Bronchial epithelial cell (primary cell): ENCODE measurements at places on chromosomes 12 and 14.

DNA sequence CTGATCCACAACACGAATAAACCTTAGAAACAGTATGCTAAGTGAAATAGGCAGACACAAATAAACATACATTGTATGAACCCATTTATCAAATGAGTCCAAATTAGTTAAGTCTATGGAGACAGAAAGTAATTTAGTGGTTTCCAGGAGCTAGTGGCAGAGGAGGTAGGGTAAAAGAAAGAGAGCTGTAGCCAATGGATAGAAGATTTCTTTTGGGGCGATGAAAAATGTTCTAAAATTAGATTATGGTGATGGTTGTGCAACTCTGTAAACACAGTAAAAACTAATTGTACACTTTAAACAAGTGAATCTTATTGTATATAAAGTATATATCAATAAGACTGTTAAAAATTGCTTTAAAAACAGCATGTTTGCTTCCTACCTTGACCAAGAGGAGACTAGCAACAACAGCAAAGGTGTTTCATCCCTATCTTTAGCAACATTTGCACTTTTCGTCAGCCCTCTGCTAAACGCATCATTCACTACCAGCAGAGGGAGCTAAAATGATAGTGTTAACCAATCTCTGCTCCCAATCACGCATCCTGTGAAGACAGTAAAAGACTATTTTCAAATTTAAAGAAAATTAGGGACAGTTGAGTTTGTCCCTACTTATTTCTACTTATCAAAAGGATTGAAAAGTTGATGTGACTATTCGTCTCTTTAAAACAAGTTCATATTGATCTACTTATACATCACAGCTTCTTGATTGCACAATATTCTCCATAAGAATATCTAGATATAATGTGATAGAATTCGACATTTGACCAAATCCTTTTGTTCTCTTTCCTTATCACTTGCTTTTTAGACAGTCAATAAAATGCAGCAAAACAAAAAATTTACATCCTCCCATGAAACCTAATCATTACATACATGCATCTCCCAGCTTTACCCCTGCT is 24.0 kb upstream of the LGR5 start:
- peak; percentile 58 for DNase-seq

DNA sequence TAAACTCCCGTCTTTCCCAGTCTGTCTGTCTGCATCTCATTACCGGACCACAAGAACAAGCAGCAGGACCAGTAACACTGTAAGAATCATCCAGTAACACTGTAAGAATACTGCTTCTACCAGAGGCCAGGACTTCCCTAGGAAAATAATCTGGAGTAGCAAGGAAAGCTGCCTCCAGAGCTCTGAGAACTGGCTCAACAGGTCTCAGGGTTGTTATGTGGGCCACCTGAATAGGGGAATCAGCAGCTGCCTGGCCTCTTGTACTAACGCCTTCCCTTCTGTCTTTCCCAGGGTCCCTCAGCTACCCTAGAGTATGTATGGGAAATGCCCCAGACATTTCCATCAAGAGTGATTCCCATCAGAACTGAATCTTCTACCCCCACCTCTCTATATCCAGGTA is 954 bp upstream of the SLC39A2 start:
- no peak for DNase-seq

GRCh38 chr12:51246254-51246853 is 7.7 kb downstream of the DAZAP2 start:
- DNase-seq, result peak; percentile 30

DNA sequence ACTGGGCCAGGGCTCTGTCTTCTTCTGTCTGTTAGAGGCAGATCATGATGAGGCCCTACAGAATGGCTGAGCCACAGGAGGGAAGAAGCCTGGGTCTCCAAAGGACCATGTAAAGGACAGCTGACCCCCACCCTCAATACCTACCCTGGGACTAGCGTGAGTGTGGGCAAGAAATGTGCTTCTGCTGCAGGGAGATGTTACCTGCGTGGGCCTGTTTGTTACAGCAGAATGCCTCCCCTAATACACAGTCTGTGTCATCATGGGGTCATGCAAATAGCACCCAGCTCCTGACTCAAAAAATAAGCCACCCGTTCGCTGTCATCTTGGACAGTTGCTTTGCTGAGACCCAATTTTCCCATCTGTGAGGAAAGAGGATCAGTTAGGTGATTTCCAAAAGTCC is 90.6 kb downstream of the CALM1 start:
- DNase-seq, result no peak

- DNase-seq, result no peak
These were observed 2.5 kb downstream of the KRT4 start for GRCh38 chr12:52811191-52812072.

DNA sequence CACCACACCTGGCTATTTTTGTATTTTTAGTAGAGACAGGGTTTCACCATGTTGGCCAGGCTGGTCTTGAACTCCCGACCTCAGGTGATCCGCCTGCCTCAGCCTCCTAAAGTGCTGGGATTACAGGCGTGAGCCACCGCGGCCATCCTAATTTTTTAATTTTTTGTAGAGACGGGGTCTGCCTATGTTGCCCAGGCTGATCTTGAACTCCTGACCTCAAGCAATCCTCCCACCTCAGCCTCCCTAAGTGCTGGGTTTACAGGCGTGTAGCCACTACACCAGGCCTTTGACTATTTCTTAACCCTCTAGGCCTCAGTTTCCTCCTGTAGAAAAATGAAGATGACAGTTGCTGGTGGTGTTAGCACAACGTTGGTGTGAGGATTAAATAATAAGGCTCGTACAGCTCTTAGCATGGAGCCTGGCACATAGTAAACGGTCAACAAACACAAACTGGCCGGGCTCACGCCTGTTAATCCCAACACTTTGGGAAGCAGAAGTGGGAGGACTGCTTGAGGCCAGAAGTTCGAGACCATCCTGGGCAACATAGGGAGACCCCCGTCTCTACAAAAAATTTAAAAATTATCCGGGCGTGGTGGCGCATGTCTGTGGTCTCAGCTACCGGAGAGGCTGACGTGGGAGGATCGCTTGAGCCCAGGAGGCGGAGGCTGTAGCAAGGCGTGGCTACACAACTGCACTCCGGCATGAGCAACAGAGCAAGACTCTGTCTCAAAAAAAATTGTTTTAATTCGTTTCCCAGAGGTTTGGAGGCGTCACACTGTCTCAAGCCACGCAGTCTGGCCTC is 979 bp downstream of the DDX54 start:
- DNase-seq, result no peak

DNA sequence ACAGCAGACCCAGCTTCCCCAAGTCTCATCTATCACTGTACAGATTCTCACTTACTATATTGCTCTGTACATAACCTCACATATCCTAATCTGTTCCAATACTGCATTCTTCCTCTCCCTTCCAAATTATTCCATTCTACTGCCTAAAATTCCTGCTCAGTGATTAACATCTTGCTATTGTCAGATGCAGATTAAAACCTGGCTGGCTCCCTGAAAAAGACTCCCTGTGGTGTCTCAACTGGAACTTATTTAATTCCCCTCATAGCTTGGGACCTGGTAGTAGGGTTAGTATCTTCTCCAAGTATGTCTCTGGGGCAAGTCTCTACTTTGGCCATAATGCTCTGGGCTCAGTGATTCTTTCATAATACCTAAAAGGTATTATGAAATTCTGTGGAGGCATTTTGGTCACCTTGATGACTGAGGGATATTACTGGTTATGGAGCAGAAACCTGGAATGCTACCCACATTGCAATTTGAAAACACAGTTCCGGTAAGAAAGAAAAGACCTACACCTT is 55.8 kb downstream of the PAWR start:
- DNase-seq, result peak; percentile 82

DNA sequence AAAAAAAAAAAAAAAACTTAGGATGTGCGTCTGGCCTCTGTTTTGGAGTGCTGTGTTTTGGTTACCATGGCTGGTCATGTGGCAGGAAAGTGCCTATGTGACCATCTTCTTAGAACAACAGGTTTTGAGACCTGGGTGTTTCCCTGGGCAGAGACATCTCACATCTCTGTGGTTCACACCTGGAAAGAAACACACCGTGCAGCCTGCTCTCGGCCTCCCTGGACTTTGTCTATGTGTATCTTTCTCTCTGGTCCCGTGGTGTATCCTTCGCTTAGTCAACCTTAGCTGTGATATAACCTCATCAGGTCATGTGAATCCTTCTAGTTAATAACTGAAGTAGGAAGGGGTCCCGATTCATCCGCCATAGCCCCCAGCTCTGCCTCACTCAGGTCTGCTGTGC is 22.6 kb downstream of the ACADS start:
- no peak for DNase-seq

DNA sequence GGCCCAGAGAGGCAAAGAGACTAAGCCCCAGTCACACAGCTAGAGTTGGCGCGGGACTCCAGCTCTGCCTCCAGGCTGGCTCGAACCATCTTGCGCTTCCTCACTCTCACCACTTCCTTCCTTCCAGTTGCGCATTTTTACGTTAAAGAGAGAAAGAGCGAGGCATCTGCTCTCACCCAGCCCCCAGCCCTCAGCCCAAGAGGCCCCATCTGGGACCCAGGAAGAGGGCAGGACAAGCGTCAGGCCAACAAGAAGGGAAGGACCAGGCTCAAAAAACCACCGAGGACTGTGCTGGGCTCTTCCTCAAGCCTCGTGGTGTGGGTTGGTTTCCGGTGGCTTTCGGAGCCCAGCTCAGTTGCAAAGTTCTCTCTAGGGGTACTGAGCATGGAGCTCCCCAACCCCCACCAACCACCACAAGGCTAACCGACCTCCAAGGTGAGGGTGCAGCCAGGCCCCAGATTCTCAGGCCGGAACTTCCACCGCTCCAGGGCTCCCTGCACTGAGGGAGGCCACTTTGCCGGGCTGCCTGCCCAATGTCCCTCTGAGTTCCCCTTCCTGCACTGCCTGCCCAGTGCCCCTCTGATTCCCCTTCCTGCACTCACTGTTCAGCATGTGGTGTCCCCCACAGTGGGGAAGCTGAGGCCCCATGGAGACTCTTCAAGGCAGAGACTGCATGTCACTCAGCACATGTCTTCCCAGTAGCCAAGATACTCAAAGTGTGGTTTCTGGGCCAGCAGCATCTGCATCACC is 35.9 kb downstream of the TESC start:
- no peak for DNase-seq

DNA sequence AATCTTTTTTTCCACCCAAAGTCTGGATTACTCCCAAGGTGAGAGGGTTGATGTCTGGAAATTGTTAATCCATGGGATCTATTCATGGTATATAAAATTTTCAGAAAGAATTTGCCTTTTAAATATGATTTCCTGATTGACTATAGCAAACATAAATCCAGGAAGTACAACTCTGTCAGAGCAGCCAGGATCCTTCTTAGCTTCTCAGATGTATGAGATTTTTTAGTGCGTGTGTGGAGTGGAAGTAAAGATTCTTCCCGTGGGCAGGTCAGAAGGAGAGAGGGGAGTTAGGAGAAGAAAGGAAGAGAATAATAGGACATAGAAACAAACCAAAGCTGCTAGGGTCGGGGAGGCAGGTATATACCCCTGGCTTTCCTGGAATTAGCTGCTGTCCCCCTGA is 159.3 kb downstream of the FBXL14 start:
- DNase-seq, result peak; percentile 3

DNA sequence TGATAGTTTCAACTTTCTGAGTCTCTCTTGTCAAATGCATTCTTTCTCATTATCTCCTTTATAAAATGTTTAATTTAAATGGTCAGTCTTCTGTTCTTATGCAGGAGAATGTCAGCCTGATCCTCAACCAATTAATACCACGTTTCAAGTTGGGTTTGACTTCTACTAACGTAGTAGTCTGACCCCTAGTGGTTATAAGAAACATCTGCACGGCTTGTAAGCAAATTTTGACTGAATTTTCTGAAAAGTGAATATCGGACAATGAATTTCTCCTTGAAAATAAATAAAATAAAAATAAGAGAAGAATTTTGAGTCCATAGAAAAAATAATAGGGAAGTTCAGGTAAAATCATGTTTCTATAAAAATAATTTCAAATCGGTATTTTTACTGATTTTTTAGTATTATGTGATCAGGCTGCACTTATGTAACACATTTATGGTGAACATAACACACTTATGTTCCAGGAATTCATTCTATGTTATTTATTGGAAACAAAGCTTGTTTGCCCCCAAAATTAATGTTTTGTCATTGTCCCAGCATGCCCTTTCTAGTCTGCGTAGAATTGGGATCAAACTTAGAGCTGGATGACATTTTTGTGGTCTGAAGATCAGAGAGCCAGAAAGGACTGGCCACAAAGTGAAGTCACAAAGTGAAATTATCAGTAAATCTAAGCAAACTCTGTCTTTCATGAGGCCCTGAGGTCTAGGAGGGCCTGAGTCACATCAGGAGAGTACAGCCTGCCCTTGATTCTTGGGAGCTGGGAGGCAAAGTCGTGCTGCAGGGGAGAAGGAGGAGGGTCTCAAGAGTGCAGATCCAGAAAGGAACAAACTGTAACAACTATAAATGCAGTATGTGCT is 101.2 kb upstream of the STXBP6 start:
- DNase-seq, result peak; percentile 54

GRCh38 chr14:25516838-25517237 is 466.9 kb upstream of the STXBP6 start:
- DNase-seq, result no peak

- DNase-seq, result no peak
These were observed 374.7 kb downstream of the ADAMTS20 start for GRCh38 chr12:43177276-43177675.

DNA sequence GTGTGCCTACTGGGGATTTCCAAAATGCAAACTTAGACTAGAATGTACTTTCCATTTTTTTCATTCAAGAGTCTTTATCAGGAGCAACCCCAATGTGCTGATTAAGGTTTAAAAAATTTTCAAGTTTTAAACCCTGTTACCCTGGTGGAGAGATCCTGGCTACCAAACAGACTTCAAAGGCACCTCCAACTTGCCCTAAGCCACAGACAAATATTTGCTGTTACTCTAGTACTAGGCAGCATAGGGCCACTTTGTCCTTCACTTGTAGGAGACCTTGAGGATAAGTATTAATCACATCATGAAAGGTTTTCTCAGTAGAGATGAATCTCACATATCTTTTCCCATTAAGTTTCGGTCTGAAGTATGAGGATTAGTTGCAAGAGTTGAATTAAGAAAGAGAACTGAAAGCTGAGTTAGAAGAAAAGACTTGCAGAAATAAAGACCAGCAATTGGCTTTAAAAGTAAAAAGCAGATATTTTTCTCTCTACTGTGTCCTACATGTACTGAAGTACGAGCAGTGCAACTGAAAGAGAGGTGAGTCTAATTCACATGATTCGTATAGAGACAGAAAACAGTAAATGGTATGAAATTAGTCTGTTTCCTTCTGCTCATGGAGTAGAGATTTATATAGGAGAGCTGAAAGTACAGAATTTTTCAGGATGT is 28.3 kb downstream of the NTN4 start:
- no peak for DNase-seq

DNA sequence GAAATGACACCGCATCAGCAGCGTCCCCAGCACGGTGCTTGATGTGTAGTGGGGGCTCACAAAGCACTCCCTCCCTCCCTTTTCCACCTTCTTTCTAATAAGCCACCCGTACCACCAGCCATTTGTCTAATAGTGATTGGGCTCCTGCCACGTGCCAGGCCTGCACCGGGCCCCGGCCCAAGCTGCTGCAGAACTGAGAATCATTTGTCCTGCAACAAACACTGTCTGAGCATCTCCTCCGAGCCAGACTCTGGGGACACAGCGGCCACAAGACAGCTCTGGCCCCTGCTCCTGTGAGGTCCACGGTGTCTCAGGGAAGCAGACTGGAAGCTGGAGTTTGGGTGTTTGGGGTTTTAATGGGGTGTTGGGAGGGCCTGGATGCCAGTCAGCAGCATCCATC is 43.9 kb downstream of the MVK start:
- DNase-seq, result no peak

- peak; percentile 52 for DNase-seq
These were observed 142.3 kb upstream of the TMPO start for GRCh38 chr12:98373025-98373554.

- DNase-seq, result no peak
These were observed 452.1 kb upstream of the PDE3A start for GRCh38 chr12:19916196-19916753.
